ENCODE measurements at places on chromosomes 7 and 10. TPM values are rescaled to one million over a fixed set of nuclear protein-coding genes. Genes with fewer than 3 reads are reported as not detected.

- peaks cover 54% of the 10 kb centered on the region for H3K4me1 ChIP-seq
- peaks cover 77% of the 10 kb centered on the region for H3K36me3 ChIP-seq
- no peaks in the 10 kb centered on the region for H3K27me3 ChIP-seq
- H3K27ac ChIP-seq = no peak overlapping the region
- no peak for DNase-seq
Observed at GRCh38 chr7:106874076-106874475, 9.0 kb downstream of the PIK3CG start.

CALHM2 gene
- 14.0 TPM for total RNA-seq

DNA sequence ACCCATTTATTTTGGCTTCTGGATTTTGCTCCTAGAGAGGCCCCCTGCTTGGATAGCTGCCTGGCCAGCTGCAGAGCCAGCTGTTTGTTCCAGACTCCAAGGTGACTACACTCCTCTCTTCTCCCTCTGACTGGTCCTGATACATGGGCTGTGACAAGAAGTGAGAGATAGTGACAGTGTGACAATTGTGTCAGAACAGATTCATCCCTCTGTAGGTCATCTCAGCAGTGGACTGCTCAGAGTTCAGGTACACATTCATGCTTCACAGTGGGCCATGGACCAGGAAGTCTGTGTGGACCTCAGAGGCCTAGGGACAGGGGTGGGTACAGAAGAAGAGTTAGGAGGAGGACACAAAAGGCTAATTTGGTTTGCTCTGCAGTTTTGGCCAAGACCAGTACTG lies 188.2 kb upstream of the MKLN1 start:
- H3K27me3 ChIP-seq = no peaks in the 10 kb centered on the region
- H3K4me3 ChIP-seq = no peak overlapping the region
- H3K27ac ChIP-seq = no peak overlapping the region

DNA sequence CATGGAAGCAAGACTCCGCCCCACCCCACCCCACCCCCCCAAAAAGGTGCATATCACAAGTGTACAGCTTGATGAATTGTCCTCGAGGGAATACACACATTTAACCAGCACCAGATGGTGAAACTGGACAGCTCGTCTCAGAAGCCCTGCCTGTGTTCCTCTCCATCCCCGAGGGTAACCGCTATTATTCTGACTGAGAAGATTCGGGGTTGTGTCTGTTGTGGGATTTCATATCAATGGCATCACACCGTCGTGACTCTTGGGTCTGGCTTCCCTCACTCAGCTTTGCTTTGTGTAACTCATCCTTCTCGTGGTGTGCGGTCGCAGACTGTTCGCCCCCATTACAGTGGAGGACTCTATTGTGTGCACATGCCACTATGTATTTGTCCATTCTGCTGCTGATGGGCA lies 18.9 kb downstream of the PODXL start:
- no peak for DNase-seq
- no peaks in the 10 kb centered on the region for H3K4me1 ChIP-seq
- H3K36me3 ChIP-seq = no peaks in the 10 kb centered on the region
- no peak overlapping the region for H3K4me3 ChIP-seq
- H3K27me3 ChIP-seq = no peaks in the 10 kb centered on the region

DNA sequence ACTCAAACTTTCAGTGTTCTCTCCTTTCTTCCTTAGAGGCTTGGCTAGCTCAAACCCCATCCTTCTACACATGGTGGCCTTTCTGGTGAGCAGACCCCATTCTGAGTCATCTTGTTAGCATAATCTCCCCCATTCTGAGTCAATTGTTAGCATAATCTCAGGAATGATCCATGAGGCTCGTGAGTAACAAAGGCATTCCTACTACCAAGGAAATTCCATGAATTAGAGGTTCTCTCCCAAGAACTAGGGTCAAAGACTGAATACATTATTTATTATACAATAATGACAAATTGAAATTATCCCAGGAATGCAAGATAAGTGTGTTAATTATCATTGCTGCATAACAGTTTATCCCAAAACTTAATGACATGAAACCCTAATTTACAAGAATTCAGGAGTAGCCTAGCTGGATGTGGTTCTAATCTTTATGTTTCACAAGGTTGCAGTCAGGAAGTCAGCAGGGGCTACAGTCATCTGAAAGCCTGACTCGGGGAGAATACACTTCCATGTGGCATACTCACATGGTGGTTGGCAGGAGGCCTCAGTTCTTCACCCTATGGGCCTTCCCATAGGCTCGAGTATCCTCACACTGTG lies 100.2 kb downstream of the MMRN2 start:
- no peaks in the 10 kb centered on the region for H3K36me3 ChIP-seq
- H3K4me3 ChIP-seq = no peak overlapping the region
- no peaks in the 10 kb centered on the region for H3K4me1 ChIP-seq
- peaks cover 3% of the 10 kb centered on the region for H3K27me3 ChIP-seq
- H3K27ac ChIP-seq = no peak overlapping the region
- DNase-seq = no peak

DNA sequence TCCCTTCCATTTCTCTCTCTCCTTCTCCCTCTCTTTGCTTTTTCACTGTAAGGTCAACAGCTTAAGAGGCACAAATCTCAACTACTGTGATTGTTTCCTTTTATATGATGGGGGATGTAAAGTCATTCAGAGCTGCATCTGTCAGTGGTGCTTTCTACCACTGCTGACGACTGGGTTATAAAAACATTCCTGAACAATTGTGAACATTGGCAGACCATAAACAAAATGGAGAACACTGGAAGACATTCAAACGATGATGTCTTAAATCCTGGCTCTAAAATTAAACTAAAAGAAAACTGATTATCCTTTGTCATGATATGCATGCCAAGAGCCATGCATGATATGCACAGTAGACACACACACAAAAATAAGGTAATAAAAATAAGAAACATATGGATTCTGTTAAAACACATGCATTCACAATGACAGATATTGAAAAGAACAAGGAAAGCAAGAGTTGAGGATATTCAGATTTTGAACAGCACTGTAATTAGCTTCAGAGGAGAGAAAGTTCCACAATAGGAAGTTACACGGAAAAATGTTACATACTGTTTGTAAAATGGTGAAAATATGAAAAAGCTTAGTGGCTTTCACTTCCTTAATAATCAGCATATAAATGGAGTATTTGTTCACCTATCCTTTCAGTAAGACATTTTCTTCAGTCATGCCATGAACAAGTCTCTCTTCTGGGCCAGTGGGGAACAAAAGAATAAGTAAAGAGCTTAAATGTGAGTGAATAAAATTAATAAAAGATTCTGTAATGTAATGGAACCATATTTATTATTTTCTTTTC lies 89.2 kb downstream of the RNLS start:
- no peaks in the 10 kb centered on the region for H3K4me1 ChIP-seq
- no peak overlapping the region for H3K4me3 ChIP-seq
- DNase-seq = no peak
- H3K27me3 ChIP-seq = peaks cover 5% of the 10 kb centered on the region

FANK1 gene
- total RNA-seq = 0.38 TPM

DNA sequence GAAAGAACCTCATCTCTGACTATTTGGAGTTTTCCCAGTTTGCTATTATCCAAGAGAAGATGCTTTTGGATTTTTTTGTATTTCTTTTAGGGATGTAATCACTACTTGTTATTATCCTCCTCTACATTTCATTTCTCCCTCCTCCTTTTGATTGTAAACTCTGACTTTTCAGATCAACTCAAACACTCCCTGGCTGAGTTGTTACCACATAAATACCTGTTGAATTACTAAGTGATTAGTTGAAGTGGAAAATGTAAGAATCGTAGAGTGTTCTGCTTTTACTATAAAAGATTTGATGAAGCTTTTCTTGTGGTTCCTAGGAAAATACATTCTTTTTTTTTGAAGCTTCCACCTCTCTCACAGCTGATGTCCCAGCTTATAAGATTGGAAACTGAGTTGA lies 164.1 kb upstream of the C1GALT1 start:
- no peaks in the 10 kb centered on the region for H3K36me3 ChIP-seq
- H3K4me1 ChIP-seq = no peaks in the 10 kb centered on the region
- no peak for DNase-seq

DNA sequence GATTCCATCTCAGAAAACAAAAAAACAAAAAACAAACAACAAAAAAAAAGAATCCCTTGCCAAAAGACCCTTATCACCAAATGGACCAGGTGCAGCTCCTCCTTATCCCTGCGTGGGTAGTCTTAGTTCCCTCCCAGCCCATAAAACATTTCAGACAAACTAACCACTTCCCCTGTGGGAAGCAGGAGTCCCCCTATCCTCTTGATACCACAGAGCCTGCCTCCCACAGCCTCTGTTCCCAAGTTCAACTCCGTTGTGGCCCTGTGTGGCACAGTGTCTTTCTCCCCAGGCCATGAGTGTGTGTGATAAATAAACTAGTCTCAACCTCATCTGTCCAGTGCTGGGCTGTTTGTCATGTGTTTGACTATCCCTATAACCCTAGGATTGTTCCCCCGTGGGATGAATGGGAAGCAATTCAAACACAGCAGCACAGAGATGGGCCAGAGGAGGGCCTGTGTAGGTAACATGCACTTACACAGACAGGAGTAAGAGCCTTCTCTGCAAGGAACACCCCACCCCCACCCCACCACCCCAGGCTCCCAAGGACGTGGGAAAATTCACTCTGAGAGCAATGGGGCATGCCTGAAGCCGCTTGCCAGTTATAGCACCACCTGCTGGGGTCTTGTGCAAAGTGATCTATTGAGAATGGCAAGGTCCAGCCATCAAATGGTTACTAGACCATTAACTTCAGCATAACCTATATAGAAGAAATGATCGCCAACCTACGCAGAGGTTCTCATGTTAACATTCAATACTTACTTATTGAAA lies 147.1 kb upstream of the GHITM start:
- H3K4me3 ChIP-seq = no peak overlapping the region
- H3K36me3 ChIP-seq = no peaks in the 10 kb centered on the region
- DNase-seq = peak; percentile 64
- peaks cover 8% of the 10 kb centered on the region for H3K27me3 ChIP-seq

GRCh38 chr10:49128854-49129253 lies 5.0 kb downstream of the FAM170B start:
- H3K36me3 ChIP-seq = no peaks in the 10 kb centered on the region
- H3K4me3 ChIP-seq = no peak overlapping the region
- DNase-seq = no peak
- no peak overlapping the region for H3K27ac ChIP-seq
- no peaks in the 10 kb centered on the region for H3K4me1 ChIP-seq
- peaks cover 11% of the 10 kb centered on the region for H3K27me3 ChIP-seq

DNA sequence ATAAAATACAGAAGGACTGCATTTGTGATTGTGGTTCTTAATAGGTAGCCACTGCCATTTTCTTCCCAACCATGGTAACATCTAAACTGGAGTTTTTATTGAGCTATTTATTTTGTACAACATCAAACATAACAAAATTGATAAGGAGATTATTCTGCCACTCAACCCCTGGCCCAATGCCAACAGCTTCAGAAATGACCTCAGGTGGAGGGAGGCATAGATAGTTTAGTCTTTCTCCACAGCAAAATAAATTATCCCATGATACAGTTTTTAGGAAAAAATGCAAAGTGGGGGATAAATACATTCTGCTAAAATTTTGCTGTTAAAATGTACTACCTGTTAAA lies 57.6 kb downstream of the LRRTM3 start:
- H3K27ac ChIP-seq = no peak overlapping the region
- no peak for DNase-seq
- H3K4me3 ChIP-seq = no peak overlapping the region

GRCh38 chr10:78966844-78967488 lies 101.8 kb upstream of the ZMIZ1 start:
- H3K4me1 ChIP-seq = no peaks in the 10 kb centered on the region
- H3K27me3 ChIP-seq = peaks cover under 1% of the 10 kb centered on the region
- no peak overlapping the region for H3K4me3 ChIP-seq
- no peak for DNase-seq
- H3K27ac ChIP-seq = peak overlapping the region; percentile 1

- no peaks in the 10 kb centered on the region for H3K27me3 ChIP-seq
- H3K4me1 ChIP-seq = peaks cover 39% of the 10 kb centered on the region
- DNase-seq = peak; percentile 90
- H3K4me3 ChIP-seq = no peak overlapping the region
- H3K36me3 ChIP-seq = no peaks in the 10 kb centered on the region
- H3K27ac ChIP-seq = no peak overlapping the region
Observed at GRCh38 chr10:71696628-71697326, 22.8 kb downstream of the C10orf105 start.

DNA sequence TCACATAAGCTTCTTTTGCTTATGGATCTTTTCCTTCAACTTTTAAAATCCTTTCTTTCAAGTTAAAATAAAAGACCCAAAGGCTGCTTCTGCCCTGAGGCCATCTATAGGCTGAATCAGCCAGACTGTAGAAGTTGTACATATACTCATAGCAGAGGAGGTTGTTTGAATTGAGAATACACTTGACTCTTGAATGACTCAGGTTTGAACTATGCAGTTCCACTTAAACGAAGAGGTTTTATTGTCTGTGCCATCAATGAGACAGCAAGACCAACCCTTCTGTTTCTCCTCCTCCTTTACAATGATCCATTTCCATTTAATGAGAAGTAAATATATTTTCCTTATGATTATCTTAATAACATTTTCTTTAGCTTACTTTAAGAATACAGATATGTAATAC lies 5.8 kb downstream of the ZNF365 start:
- H3K36me3 ChIP-seq = no peaks in the 10 kb centered on the region
- H3K4me1 ChIP-seq = peaks cover 11% of the 10 kb centered on the region

Data from activated CD4-positive, alpha-beta T cell treated with anti-CD3 and anti-CD28 coated beads, Interleukin-2, amount 10 ng/mL, durations not matched to agents 24 days and 14 days (primary cell).